ENCODE measurements at places on chromosomes 12 and 14.

DNA sequence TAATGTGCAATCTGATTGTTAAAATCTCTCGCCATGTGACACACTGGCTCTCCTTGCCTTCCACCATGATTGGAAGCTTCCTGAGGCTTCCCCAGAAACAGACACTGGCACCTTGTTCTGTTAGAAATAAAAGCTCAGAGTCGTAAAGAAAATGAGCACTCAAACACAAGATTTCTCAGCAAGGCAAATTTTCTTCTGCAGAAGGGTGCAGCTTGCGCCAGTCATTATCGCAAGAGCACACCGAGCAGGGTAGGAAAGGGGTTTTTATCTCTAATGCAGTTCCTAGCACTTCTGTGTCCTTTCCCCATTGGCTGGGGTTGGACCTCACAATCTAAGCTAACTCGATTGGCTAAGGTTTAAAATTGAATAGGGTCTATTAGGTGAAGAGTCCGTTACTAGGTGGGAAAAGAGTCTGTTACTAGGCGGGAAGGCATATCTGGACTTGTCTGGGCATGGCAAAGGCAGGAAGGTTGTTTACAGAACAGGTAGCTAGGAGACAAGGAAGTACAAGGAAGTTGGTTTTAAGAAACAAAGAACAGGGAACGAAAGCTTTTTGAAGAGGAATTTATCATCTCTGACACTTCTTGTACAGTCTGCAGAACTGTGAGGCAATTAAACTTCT lies 62.6 kb upstream of the BICD1 start:
- DNase-seq, result no peak

- no peak for DNase-seq
Measured at GRCh38 chr12:105329926-105330282, 587 bp upstream of the C12orf75 start.

DNA sequence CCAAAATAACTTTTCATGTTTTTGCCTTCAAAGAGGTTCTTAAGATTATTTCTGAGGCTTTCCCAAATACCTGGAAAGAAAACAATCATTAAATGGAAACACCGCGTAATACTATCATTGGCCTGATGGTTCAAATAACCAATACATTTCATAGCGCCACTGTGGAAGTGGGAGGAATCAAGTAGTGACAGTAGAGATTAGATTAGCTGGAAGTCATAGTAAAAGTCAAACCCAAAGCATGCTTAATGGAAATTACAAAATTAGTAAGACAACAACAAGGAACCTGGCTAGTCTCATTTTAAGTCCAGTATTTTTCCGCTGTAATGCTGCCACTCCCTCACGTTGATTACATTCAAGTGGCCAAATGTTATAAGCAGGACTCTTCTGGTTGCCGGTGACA lies 41.5 kb upstream of the PLEKHG7 start:
- no peak for DNase-seq

- DNase-seq, result no peak
Measured at GRCh38 chr14:73266317-73266716, 29.0 kb downstream of the PAPLN start.

GRCh38 chr14:74652541-74652940 lies 40.5 kb upstream of the LTBP2 start:
- DNase-seq, result peak; percentile 39

DNA sequence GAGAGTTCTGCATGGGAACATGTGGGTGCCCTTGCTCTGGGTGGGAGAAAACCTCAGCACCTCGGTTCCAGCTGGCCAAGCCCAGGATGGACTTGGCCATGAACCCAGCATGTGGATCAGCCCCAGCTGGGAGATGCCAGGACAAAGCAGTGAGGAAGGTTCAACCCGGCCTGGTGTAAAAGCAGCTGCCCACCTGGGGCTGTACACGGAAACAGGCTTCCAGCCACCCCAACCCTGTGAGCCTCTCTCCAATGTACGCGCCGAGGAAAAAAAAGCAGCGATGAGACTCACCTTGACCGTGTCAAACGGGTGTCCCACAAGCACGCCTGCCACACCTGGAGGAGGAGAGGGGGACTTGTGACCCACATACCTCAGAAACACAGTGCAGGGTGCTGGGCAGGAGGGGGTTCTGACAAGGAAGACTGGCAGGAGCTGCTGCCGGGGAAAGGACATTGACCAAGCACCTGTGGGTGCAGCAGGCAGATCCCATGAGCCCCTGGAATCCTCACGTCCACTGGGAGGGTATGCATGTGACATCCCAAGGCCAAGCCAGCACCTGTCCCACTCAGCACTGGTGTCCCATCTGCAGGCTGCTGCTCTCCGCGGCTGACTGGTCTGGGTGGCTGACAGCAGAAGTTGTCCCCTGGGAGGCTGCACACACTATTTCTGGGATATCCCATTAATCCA lies 7.5 kb downstream of the SLC25A29 start:
- DNase-seq, result no peak

- DNase-seq, result peak; percentile 24
Measured at GRCh38 chr12:12654691-12655460, 41.1 kb downstream of the GPR19 start.

DNA sequence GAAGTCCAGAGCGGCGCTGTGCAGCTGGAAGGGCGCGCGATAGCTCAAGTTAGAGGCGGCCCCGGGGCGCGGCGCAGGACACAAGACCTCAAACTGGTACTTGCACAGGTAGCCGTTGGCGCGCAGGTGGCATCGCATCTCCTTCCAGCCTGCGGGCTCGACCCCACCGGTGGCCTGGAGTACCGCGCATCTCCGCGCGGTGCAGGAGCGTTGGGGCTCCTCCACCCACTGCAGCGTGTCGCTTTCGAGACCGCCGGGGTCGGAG lies 553 bp downstream of the CLEC14A start:
- no peak for DNase-seq

GRCh38 chr12:82841487-82841904 lies 154.8 kb downstream of the TMTC2 start:
- no peak for DNase-seq

DNA sequence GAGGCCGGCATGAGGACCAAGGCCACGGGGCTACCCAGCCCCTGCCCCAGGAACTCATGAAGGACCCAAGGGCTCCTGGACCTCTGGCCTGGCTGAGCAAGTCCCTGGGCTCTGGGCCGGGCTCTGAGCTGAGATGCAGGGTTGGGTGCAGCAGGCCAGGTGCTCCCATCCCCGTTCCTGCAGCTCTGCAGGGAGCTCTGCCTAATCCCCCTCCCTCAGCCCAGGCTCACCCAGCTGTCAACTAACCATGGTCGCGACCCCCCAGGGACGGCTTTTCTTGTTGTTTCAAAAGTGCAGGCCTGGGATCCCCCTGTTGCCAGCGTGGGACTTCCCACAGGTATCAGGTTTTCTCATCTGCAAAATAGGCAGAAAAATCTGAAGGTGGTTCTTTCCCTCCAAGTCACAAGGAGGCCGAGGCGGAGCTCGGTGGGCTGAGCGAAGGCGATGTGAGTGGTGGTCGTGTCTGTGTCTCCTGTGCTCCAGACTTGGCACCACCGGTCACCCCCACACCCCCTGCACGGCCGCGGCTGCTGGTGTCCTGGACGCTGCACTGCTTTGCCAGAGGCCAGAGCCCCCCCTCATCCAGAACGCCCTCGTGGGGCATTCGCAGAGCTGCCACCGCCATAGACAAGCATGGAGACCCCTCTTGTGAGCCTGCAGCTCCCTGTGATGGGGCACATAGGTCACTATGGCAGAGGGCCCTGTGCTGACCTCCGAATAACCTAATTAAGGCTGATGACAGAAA lies 22.5 kb upstream of the GALNT9 start:
- no peak for DNase-seq

- no peak for DNase-seq
Measured at GRCh38 chr12:64999148-64999425, 122.0 kb downstream of the WIF1 start.

DNA sequence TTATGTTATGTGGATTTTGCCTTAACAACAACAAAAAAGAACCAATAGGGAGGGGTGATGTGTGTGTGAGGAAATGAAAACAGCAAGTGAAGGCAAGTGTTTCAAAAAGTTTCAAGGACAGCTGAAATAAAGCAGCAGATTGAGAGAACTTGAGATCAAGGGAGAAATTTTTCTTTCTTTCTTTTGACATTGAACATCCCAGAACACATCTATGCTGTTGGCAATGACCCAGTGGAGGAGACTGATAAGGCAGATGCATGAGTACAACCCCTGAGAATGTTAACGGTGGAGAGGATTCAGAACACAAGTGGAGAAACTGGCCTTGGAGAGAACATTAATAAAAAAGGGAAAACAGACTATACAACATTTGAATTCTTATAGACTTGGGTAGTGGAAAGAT lies 2.9 kb downstream of the LLPH start:
- DNase-seq, result no peak

- DNase-seq, result no peak
Measured at GRCh38 chr12:115774148-115774895, 503.2 kb downstream of the MED13L start.

DNA sequence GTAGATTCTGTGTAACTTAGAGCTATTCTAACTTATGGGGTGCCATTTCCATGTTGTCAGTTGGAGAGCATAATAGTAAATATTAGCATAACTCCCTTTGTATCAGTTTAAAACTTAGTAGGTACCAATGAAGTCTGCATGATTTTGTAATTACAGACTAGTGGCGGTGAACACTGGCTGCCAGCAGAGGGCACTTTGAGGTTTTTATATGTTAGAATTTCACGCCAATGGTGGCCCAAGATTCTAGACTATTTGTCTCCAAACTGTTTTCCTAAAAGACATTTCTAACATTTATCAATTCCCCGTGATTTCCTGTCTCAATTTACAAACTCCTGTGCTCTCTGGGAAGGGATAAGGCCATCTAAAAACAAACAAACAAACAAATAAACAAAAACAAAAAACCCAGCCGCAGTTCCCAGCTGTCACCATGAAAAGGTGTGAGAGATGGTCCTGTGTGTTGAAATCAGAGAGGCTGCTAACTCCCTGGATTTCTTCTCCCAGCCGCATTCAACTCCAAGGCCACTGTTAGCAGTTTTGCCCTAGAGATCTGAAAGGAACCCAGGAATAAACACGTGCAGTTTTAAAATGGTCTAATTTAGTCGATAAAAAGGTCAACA lies 57.6 kb downstream of the BRMS1L start:
- peak; percentile 42 for DNase-seq

DNA sequence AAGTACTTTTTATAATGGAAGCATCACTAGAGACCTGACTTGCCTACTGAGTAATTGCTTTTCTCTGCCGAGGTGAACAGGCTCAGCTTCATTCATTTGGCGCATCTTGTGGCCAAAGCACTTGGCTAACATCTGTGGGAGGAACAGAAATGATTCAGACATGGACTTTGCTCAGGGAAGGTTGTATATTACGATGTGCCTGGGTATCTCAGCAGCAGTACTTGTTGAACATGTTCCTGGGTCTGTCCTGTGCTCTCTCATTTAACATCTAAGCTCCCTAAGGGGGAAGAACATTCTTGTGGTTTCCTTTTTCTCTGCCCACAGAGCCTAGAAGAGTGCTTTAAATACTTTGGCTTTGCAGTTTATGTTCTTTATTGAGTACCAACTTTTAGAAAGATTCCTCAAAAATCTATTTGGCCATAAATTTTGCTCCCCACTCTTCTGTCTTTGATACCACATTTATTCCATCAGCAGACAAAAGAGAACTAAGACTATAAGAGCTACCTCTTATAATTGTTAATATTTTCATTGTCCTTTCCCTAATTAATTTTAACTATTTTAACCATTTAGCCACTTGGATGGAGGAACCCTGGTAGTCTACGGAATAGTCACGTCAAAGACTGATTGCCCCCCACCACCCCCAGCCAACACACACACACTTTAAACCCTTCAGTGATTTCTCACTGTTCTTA lies 101.2 kb upstream of the EGLN3 start:
- peak; percentile 57 for DNase-seq

All from fibroblast of skin of scalp (primary cell).